ENCODE measurements at places on chromosomes 1 and 21. TPM values are rescaled to one million over a fixed set of nuclear protein-coding genes. Genes with fewer than 3 reads are reported as not detected.

The GJA8 gene
- not detected for total RNA-seq

The GSTM1 gene
- total RNA-seq = not detected

The SLC16A4 gene
- 15.3 TPM for total RNA-seq

The FAM177B gene
- total RNA-seq = not detected

The RAB25 gene
- total RNA-seq = not detected

The ZYG11A gene
- 0.92 TPM for total RNA-seq

The CLDN17 gene
- total RNA-seq = not detected

The SV2A gene
- total RNA-seq = 6.3 TPM

The BARHL2 gene
- total RNA-seq = not detected

The KCNK2 gene
- not detected for total RNA-seq

The CA6 gene
- not detected for total RNA-seq

The CELF3 gene
- total RNA-seq = not detected

The RXRG gene
- total RNA-seq = not detected

The ANKRD35 gene
- 0.33 TPM for total RNA-seq

GRCh38 chr1:21184276-21184675 is 7.6 kb upstream of the EIF4G3 start:
- no peak for DNase-seq

GRCh38 chr1:112805155-112805853 is 90.2 kb upstream of the PPM1J start:
- no peak for DNase-seq

- no peak for DNase-seq
Observed at GRCh38 chr1:218869276-218869675, 304.4 kb upstream of the LYPLAL1 start.

DNA sequence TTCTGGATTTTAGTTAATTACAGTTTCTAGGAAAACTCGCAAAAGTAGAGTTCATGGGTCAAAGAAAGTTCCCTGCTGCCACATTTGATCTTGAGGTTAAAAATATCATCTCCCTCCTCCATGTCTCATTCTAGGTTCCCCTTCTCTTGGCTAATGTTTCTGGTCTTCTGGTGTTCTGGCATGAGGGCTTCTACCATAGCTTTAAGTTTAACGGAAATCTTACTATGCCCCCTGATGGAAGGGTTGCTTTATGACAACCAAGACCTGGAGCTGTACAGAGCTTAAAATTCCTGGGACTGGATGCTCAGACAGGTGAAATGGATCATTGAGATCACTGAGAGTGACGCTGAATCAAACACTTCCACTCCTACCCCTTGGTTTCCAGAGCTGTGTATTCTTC is 1881.7 kb downstream of the MRPL39 start:
- no peak for DNase-seq

DNA sequence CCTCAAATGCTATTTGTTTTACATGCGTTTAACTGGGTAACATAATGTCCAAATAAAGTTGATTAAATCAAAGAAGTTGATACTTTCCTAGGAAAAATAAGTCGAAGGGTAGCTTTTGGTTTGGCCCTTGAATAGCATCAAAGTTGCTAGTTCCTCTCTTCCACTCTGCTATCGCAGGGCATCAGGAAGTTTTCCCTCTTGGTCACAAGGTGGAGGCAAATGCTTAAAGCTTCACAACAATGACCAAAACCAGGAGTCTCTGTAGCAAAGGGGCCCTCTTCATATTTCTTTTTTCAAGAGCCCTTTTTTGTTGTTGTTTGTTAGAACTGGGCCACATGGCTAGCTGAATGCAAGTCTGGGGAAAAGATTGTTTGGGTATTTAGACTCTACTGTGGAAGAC is 668.4 kb downstream of the KCNT2 start:
- no peak for DNase-seq

GRCh38 chr21:21233051-21233450 is 234.8 kb downstream of the NCAM2 start:
- no peak for DNase-seq

- no peak for DNase-seq
Observed at GRCh38 chr1:5649795-5650194, 342.4 kb downstream of the NPHP4 start.

- no peak for DNase-seq
Observed at GRCh38 chr1:226749467-226749866, 10.4 kb upstream of the ITPKB start.

- no peak for DNase-seq
Observed at GRCh38 chr1:92095874-92096273, 15.7 kb downstream of the BTBD8 start.

- DNase-seq = no peak
Observed at GRCh38 chr1:22287946-22288520, 145.1 kb upstream of the WNT4 start.

DNA sequence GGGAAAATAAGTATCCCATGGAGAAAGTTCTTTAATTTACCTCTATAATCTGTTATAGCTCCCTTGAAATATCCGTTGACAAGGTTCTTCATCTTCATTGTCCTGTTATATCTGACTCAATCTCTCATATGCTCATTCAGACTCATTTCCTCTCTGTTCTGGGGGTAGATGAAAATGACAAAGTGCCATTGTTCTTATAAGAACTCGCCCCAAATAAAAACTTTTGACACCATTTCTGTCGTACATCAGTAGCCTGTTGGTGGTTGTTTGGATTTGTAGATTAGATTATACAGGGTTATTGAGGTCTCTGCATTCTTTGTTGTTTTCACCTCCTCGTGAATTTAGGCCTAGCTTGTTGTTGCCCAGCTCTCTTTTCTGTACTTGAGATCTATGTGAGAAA is 55.2 kb upstream of the IPO9 start:
- DNase-seq = no peak

DNA sequence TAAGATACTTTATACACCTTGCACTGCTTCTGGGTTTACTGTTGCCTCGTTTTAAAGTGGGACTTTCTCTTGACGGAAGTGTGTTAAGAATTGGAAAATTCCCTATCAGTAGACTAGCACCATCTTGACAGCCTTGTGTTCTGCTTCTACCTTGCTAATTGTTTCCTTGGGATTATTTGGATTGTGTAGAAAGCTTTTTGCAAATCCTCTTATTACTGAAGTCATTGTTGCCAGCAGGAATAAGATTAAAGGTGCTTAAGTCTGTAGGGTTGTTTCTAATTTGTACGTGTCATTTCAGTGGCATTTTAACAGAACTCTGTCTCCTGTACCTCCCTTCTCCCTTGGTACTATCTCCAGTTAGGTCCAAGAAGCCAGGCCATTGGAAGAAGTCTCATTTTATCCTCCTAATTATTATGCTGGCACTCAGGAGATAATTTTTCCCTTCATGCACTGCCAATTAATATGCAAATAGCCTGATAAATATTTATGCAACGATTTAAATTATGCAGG is 107.7 kb downstream of the POU2F1 start:
- no peak for DNase-seq

GRCh38 chr1:182877331-182877730 is 38.2 kb downstream of the DHX9 start:
- DNase-seq = no peak

GRCh38 chr21:39882151-39882838 is 15.1 kb downstream of the PCP4 start:
- no peak for DNase-seq

DNA sequence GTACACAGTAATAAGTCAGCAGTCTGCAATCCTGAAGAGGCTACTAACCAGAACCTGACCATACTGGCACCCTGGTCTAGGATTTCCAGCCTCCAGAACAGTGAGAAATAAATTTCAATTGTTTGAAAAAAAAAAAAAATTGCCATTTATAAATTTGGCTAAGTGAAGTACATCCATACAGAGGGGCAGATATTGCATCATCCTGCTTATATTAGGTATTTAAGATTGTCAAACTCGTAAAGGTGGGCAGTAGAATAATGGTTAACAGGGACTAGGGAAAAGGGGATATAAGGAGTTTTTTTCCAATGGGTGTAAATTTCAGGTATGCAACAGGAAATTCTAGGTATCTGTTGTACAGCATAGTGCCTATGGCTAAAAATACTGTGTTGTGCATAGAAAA is 1250.9 kb downstream of the BRINP3 start:
- DNase-seq = no peak

DNA sequence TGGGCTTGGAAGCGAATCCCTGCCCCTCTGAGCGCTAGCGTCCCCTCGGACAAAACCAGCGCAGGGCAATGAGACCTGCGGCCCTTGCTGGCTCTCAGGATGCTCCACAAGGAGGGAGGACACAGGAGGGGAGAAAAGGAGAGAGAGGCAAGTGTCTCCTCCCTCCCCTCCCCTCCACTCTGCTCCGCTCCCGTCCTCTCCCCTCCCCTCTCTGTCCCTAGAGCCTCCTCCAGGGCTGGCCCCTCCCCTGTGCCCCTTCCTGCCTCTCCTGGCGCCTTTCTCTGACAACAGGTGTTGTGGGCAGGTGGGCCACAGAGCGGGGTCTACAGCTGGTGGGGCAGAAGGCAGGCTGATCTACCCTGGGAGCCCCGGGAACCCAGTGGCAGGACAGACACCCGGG is 35.2 kb downstream of the TP73 start:
- no peak for DNase-seq
